ENCODE measurements at places on chromosomes 3 and 15.

GRCh38 chr15:74775132-74775562, 6.7 kb upstream of the CSK start:
- H3K4me3 ChIP-seq = no peak overlapping the region
- H3K27ac ChIP-seq = no peak overlapping the region
- no peaks in the 10 kb centered on the region for H3K36me3 ChIP-seq
- DNase-seq = no peak

DNA sequence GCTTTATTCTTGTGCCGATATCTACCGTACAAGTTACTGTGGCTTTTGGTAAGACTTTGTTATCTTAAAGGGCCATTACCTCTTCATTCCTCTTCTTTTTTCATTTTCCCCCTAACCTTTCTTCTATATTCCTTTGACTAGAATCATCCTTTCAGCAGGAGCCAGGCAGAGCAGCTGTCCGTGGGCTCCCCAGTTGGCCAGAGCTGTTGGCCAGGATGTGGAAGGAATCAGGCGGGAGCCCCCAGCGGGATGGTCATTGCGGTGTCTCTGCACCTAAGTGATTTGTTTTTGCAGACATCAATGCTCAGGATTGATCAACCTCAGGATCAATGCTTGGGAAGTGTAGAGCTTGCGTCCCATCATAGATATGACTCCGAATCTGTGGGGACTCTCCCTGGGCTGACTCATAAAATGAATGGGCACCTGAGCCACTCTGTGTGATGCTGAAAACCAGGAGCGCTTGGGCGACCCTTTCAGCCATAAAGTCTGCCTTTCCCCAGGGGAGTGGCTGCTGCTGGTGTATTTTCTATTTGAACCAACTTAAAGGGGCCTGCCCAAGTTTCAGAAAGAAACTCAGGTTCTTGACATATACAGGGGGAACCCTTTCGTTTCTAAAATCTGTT, 21.7 kb downstream of the APBA2 start:
- no peak for DNase-seq
- no peak overlapping the region for H3K27ac ChIP-seq
- H3K4me3 ChIP-seq = no peak overlapping the region
- H3K36me3 ChIP-seq = no peaks in the 10 kb centered on the region

DNA sequence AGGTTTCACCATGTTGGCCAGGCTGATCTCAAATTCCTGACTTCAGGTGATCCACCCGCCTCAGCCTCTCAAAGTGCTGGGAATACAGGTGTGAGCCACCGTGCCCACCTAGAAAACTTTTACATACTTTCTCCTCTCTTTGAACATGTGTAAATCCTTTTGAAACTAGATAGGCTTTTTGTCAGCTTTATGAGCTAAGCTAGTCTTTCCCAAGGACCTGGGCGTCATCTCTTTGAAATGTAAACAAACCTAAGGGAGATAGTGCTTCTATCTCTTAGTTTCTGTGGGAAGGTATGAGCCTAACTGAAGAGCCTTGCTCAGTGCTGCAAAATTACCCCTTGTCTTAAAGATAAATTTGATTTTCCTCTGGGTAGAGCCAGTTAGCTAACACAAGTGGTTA, 4.8 kb downstream of the CX3CR1 start:
- no peaks in the 10 kb centered on the region for H3K4me1 ChIP-seq
- no peak overlapping the region for H3K27ac ChIP-seq
- H3K36me3 ChIP-seq = no peaks in the 10 kb centered on the region
- DNase-seq = no peak

GRCh38 chr15:97678656-97679055, 281.8 kb upstream of the ARRDC4 start:
- H3K27ac ChIP-seq = no peak overlapping the region
- H3K36me3 ChIP-seq = no peaks in the 10 kb centered on the region
- H3K4me1 ChIP-seq = no peaks in the 10 kb centered on the region
- H3K27me3 ChIP-seq = no peaks in the 10 kb centered on the region
- H3K4me3 ChIP-seq = no peak overlapping the region
- no peak for DNase-seq

GRCh38 chr3:169529013-169529412, 134.5 kb downstream of the MECOM start:
- H3K27ac ChIP-seq = no peak overlapping the region
- no peaks in the 10 kb centered on the region for H3K36me3 ChIP-seq
- no peaks in the 10 kb centered on the region for H3K4me1 ChIP-seq
- no peaks in the 10 kb centered on the region for H3K27me3 ChIP-seq

GRCh38 chr15:88303395-88303794, 46.9 kb upstream of the NTRK3 start:
- no peak for DNase-seq
- no peaks in the 10 kb centered on the region for H3K4me1 ChIP-seq
- H3K27ac ChIP-seq = no peak overlapping the region
- H3K27me3 ChIP-seq = no peaks in the 10 kb centered on the region
- H3K4me3 ChIP-seq = no peak overlapping the region

- no peak for DNase-seq
- H3K36me3 ChIP-seq = no peaks in the 10 kb centered on the region
- no peak overlapping the region for H3K27ac ChIP-seq
- H3K4me1 ChIP-seq = no peaks in the 10 kb centered on the region
- H3K27me3 ChIP-seq = no peaks in the 10 kb centered on the region
Measured at GRCh38 chr3:70863049-70863448, 550.6 kb upstream of the MDFIC2 start.

DNA sequence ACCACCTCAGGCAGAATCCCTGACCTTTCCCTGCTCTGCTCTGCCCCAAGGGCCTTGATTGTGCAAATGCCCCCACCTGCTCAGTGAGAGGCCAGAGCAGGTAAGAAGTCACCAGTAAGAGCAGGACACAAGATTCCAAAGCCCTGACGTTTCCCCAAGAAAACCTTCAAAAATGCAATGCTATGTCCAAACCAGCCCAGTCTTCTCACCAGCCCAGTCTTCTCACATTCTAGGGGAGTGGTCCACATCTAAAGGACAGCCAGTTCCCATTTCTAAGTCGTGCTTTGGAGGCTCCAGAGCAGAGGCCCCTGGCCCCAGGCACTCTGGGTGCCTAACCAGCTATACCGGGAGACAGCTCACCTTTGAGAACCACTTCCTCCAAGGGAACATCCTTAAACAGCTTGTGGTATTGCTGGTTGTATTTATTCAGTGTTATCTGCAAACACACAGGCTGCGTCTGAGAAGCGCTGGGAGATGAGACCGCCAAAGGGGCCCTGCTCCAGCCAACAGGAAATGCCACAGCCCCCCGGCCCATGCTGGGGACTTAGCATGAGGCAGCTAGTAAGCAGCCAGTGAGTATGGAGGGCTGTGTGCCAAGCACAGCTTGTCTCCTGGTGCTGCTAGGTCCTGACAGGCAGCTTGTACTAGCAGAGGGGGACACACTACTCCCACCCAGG, 29.3 kb downstream of the GRAMD2A start:
- no peaks in the 10 kb centered on the region for H3K36me3 ChIP-seq
- H3K4me3 ChIP-seq = no peak overlapping the region
- no peaks in the 10 kb centered on the region for H3K4me1 ChIP-seq
- DNase-seq = no peak
- no peak overlapping the region for H3K27ac ChIP-seq
- no peaks in the 10 kb centered on the region for H3K27me3 ChIP-seq

GRCh38 chr3:48896936-48897335, 1.7 kb downstream of the SLC25A20 start:
- no peaks in the 10 kb centered on the region for H3K4me1 ChIP-seq
- no peaks in the 10 kb centered on the region for H3K36me3 ChIP-seq
- DNase-seq = no peak
- no peak overlapping the region for H3K27ac ChIP-seq

DNA sequence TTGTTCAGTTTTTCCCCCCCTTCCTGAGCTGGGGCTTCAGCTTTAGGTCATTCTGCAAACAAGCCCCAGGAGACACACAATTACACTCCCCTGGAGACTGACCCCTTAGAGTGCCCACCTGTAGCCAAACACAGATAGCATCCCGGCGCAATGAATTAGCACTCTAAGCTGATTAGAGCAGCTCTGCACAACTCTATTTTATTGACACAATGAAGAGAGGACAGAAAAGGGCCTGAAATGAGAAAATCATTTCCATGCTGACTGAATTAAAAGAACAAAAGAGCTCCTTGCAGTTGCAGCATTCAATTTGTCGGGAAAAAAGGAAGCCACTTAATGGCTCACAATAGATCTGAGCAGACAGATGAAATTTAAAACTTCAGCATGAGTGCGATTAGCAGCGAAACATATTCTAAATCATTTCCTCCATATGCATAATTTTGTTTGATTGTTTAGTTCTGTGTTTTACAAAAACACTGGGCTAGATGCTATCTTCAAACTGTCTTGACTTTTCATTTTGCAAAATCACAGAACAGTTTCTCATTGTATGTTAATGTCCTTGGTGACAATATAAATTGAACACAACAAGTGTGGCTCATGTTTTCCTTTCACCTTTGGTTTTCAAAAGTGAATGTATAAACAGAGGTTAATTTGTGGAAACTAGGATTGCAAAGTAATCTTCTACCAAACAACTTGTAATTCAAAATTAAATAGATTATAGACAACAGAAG, 308.6 kb downstream of the MECOM start:
- no peak for DNase-seq
- no peak overlapping the region for H3K27ac ChIP-seq
- H3K4me1 ChIP-seq = no peaks in the 10 kb centered on the region
- no peak overlapping the region for H3K4me3 ChIP-seq
- H3K36me3 ChIP-seq = no peaks in the 10 kb centered on the region

- H3K27ac ChIP-seq = peak overlapping the region; percentile 36
- H3K4me1 ChIP-seq = peaks cover 11% of the 10 kb centered on the region
- no peak for DNase-seq
- no peaks in the 10 kb centered on the region for H3K36me3 ChIP-seq
- H3K4me3 ChIP-seq = no peak overlapping the region
Measured at GRCh38 chr15:67076147-67076843, 10.9 kb downstream of the SMAD3 start.

DNA sequence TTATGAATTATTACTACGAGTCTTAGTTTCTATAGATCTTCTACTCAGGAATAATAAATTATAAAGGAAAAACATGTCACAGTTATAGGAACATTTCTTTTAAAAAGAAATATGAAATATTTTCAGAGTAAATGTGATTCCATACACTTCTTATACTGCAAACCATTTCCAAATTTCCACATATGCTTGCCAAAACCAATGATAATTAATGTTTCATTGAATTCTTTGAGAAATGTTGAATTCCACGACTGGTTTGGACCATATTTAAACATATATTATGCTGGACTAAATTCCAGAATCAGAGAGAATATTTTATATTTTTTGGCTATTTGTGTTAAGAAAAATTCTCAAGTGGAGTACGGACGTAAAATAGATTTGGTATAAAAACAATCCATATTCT, 144.6 kb downstream of the EPHA3 start:
- DNase-seq = no peak
- no peak overlapping the region for H3K27ac ChIP-seq
- H3K4me1 ChIP-seq = no peaks in the 10 kb centered on the region
- no peaks in the 10 kb centered on the region for H3K27me3 ChIP-seq
- no peaks in the 10 kb centered on the region for H3K36me3 ChIP-seq

DNA sequence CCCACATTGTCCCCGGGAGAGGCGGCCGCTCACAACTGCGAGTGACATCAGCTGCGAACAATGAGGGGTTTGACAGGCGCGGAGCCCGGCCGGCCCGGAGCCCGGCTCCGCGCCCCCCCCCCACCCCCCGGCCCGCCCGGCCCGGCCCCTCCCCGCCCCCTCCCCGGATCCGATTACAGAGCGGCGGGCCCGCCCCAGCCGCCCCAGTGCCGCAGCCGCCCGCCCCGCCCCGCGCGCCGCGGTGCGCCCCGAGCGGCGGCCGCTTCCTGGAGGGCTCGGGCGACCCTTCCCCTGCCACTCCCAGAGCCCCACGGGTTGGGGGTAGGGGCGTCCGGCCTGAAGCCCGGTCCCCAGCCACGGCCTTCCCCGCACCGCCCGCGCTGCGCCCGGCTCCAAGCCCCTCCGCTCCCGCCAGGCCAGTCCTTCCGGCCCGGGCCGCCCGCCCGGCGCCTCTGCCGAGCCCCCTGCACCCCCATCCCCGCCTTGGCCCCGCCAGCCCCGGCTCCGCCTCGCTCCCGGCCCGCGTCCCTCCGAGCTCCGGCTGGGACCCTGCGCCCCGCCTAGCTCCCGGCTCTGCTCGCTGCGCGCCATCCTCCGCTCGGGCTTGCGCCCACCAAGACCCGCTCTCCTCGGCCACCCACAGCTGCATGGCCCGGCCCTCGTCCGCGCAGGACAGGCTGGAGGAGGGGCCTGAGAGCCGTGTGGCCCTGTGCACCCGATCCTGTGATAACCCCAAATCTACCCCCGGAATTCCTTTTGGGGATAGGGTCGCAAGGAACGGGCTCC, at the start of gene PCBP4:
Gene PCBP4, minus strand, starts transcription at position 71 of the 786 bp plus-strand sequence. CDS start 6,214 bp downstream, outside the sequence.
- peak within 1 kb of the TSS; percentile 46 for H3K4me3 ChIP-seq
- DNase-seq = peak; percentile 74
- H3K36me3 ChIP-seq = no peaks in the 10 kb centered on the region
- no peaks in the 10 kb centered on the region for H3K27me3 ChIP-seq
- H3K27ac ChIP-seq = peak within 1 kb of the TSS; percentile 89
